ENCODE measurements at places on chromosomes 2 and 18. TPM values are rescaled to one million over a fixed set of nuclear protein-coding genes. Genes with fewer than 3 reads are reported as not detected.

- H3K36me3 ChIP-seq: peaks cover 32% of the 10 kb centered on the region
- no peak overlapping the region for H3K4me3 ChIP-seq
- no peaks in the 10 kb centered on the region for H3K4me1 ChIP-seq
- no peak for DNase-seq
Observed at GRCh38 chr2:38863061-38863695, 12.6 kb downstream of the DHX57 start.

DNA sequence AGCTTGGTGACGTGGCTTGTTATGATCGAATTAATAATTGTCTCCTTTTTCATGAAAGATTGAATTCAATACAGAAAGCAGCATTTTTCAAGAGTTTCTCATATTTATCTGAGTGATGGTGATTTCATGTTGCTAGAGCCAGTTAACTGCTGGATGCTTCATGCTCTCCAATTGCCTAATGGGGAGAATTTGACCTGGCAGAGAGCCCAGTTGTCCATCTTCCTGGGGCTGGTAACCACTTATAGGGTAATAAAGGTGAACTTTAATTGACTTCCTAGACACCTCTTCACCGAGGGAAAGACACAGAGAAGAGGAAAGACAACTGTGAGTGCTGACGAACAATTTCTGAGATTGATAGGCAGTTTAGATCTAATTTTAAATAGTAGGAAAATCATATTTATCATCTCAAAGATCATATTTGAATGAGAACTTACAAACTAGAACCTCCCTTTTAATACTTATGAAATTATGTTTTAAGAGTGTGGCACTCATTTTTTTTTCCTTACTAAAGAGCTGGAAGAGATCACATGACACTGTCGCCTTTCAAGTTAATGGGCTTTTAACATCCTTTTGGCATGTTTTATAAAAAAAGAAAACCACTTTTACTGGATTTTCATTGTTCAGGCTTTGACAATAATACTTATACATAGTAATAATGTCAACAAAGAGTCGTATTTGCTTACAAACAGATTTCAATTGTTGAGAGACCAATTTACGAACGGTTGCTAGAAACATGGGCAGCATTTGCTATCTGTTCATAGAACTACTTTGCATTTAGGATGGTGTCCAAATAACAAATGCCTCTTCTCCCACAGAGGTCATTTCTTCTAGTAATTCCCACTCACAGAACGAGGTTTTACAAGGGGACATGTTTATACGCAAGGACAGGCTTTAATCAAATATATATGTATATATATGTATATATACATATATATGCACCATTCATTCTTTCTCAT lies 153.3 kb downstream of the RAPGEF4 start:
- H3K4me3 ChIP-seq: no peak overlapping the region
- no peaks in the 10 kb centered on the region for H3K4me1 ChIP-seq
- no peaks in the 10 kb centered on the region for H3K27me3 ChIP-seq
- DNase-seq: no peak
- H3K27ac ChIP-seq: no peak overlapping the region
- H3K36me3 ChIP-seq: no peaks in the 10 kb centered on the region

DNA sequence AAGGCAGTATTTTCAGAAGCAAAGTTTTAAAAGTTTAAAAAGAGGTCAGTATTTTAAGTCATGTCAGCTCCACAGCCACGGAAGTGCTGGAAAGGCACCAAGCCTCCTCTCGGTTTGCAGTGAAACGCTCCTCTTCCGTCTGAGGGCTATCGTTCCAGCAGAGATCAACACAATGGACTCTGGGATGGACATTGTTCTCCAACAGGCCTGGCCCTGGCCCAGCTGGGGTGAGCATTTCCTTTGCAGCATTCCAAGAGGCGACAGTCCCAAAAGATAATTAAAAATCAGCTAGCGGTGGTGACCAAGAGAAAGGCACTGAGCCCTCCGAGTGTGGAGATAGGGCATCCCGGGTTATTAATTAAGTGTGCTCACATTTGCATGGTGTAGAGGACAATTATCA lies 95.9 kb upstream of the LCLAT1 start:
- no peak overlapping the region for H3K4me3 ChIP-seq
- H3K27ac ChIP-seq: no peak overlapping the region
- no peaks in the 10 kb centered on the region for H3K27me3 ChIP-seq
- no peaks in the 10 kb centered on the region for H3K36me3 ChIP-seq
- DNase-seq: no peak
- H3K4me1 ChIP-seq: no peaks in the 10 kb centered on the region

- no peaks in the 10 kb centered on the region for H3K4me1 ChIP-seq
- H3K27ac ChIP-seq: no peak overlapping the region
- no peak overlapping the region for H3K4me3 ChIP-seq
- no peaks in the 10 kb centered on the region for H3K27me3 ChIP-seq
Observed at GRCh38 chr2:237816531-237816930, 18.0 kb downstream of the RBM44 start.

DNA sequence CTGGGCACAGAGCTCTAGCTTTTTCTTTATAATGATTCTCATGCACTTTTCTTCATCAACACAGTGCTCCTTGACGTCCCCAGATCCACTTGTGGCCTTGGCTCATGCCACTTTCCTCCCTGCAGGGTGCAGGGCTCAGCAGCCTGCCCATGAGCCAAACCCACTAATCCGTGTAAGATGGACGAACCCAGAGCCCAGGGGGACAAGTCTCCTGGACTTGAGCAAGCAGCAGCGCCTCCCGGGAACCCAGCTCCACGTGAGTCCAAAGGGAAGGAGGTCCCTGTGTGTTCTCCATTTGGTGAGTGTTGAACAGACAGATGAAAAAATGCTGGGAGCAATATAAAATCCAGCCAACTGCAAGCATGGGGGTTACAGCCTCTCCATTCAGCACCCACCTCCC lies 470.6 kb upstream of the HS6ST1 start:
- H3K27me3 ChIP-seq: no peaks in the 10 kb centered on the region
- no peaks in the 10 kb centered on the region for H3K4me1 ChIP-seq
- DNase-seq: no peak
- H3K36me3 ChIP-seq: no peaks in the 10 kb centered on the region

DNA sequence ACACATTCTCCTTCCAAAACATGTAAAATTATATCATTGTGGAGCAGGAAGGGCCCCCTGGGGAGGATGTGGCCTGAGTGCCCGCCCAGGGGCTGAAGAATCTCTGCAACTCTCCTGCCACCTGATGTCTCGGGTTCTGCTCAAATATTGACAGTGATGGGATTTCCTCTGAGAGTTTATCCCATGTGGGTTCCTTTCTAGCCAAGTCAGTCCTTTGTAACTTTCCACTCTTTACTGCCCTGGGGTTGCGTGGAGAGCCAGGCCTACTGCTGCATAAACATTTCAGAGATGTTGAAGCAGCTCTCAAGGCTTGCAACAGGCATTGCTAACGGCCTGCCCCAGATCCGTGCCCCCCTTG lies 4.0 kb upstream of the RAB17 start:
- H3K27ac ChIP-seq: no peak overlapping the region
- H3K36me3 ChIP-seq: no peaks in the 10 kb centered on the region
- peaks cover 11% of the 10 kb centered on the region for H3K4me1 ChIP-seq
- no peak for DNase-seq
- no peak overlapping the region for H3K4me3 ChIP-seq

- DNase-seq: no peak
- no peaks in the 10 kb centered on the region for H3K27me3 ChIP-seq
- no peaks in the 10 kb centered on the region for H3K4me1 ChIP-seq
- H3K36me3 ChIP-seq: no peaks in the 10 kb centered on the region
- H3K27ac ChIP-seq: no peak overlapping the region
Observed at GRCh38 chr2:233476651-233477547, 89.7 kb downstream of the USP40 start.

Gene ITGA6
- 98.9 TPM for polyA plus RNA-seq

Gene GNLY
- polyA plus RNA-seq: 13.5 TPM

Gene PROKR1
- not detected for polyA plus RNA-seq

Measured in naive thymus-derived CD4-positive, alpha-beta T cell (primary cell).